ENCODE measurements at places on chromosomes 4 and X.

- no peak for DNase-seq
These were observed 129.0 kb downstream of the ARAP2 start for GRCh38 chr4:36115312-36115711.

DNA sequence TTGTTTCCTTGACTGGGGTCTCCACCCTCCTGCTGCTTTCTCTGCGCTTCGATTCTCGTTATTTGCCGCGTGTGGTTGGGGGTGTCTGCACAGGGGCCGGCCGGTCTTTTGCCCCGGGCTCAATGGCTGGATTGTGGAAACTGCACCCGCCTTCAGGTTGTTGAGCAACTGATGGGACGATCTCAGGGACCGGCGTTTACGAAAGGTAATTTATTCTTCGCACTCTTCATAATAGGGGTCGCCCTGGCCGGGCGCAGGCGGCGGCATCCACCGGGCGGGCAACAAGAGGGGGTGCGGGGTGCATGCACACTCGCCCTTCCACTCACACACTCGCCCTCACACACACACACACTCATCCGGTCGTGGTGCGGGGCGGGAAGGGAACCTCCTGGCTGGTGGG lies 1.4 kb downstream of the ADGRL3 start:
- DNase-seq = no peak

- DNase-seq = no peak
These were observed 177.1 kb upstream of the CENPE start for GRCh38 chr4:103375278-103375677.

GRCh38 chrX:8242431-8243020 lies 71.5 kb upstream of the VCX2 start:
- DNase-seq = no peak

DNA sequence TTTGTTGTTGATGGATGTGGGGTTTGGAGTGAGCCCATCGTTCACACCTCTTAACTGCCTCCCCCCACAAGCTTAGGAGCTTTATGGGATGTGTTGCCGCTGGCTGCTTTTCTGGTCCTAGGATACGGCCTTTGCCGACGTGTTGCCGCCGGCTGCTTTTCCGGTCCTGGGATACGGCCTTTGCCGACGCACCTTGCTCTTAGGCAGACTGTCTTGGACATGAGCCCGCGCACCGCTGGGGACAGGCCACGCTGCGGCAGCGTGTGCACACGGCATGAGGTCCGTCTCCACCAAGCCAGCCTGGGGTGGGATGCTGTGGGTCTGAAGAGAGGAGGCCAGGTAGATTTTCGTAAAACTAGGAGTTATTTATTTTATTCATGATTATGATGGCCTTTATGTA lies 14.2 kb downstream of the RGS12 start:
- DNase-seq = no peak

GRCh38 chrX:154348646-154349358 lies 25.6 kb downstream of the FLNA start:
- no peak for DNase-seq

GRCh38 chr4:5656415-5656814 lies 51.9 kb downstream of the EVC2 start:
- DNase-seq = no peak

DNA sequence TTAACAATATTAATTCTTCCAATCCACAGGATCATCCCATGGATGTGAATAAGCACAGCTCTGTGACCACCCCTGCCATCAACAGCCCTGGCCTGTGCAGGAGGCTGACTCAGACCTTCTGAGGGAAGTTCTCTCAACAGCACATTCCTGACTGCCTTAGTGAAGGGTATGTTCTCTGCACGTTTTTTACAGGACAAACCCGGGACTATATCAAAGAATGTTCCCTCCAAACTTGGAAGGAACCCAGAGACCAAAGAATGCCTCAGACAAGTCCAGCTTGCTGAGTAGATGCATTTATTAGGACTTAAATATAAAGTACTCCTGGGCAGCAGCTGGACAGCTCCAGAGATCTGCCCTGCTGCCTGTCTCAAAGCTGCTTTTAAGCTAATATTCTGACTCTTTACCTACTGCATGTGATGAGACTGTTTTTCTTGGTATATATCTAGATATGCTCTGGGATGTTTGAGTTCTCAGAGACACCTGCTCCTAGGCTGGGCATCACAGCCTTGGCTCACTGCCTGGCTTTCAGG lies 1127.8 kb upstream of the PRKX start:
- no peak for DNase-seq

- DNase-seq = no peak
These were observed 58.4 kb upstream of the XAGE1A start for GRCh38 chrX:52437212-52437611.

Data from stimulated activated CD8-positive, alpha-beta memory T cell treated with anti-CD3 and anti-CD28 coated beads, Interleukin-7, amount 100 ng/mL, for 1 hour (primary cell).